GM10248 (cell line): ENCODE measurements at places on chromosomes 6 and 20.
A peak's percentile ranks its signal among the peaks of the same experiment; 100 is the strongest.

DNA sequence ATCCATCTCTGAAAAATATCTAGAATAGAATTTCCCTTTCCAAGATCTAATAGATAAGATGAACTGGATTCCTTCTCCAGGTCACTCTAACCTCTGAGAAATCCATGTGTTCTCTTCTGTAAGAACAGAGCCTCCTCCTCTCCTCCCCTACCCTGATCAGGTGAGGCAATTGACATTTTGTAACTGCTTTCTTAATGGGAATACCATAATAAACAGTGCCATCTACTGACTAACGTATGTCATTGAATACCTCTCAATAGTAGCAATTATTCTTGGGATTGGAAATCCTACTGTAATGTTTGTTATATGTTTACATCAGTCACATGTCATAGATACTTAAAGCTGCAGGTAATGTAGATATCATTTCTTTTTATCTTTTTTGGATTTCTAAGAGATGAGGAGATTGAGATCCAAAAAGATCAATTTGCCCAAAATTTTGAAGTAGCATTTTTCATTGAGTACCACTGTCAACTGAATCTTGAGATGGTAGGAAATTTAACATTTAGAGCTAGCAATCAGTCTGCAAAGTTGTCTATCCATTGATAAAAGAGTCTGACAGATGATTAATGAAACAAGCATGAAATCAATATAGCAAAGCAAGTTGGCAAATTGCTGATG, 365.8 kb upstream of the HSF2 start:
- DNase-seq: peak; percentile 15

GRCh38 chr6:157216570-157216969, 106.7 kb downstream of the TMEM242 start:
- DNase-seq: no peak

DNA sequence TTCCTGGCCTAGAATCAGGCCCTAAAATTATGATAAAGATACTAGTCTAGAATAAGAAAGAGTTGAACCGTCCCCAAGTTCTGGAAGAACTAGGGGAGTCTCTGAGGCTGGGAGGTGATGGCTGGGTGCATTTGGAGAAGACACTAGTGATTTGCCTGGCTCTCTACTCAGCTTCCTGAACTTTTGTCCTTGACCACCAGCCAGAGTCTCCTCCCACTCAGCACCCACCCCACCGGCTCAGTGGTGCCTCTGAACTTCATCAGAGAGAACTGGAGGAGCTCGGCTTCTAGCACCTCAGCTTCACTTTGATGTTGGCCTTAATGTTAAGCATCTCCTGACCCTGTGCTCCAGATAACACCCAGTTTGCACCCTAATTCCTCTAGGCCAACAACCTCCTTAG, 73.0 kb downstream of the PERP start:
- DNase-seq: no peak

DNA sequence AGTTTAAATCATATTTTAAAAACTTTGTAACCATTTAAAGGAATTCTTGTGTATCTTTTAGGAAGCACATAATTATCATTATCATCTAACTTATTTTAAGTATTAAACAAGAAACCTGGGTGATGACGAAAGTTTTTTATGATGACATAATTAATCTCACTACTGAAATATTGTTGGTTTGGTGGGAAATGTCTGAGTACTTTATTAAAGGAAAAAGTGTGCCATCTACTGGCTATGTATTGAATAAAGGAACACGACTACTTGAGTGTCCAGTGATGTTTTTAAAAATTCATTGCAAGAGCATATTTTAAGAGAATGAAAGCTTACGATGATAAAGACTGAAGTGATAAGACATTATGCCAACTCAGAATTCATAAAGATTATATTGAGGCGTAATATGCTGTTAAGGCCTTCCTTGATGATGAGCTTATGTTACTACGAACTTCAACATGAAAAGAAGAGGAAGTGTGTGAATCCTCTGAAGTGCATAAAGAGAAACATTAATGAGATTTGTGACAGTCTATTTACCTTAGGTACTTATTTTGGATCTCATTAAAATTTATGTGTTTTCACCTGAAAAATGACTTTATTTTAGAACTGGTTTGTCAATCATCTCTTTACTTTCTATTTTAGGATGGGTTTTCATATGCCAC, 12.0 kb upstream of the TRMT11 start:
- peak; percentile 46 for DNase-seq

DNA sequence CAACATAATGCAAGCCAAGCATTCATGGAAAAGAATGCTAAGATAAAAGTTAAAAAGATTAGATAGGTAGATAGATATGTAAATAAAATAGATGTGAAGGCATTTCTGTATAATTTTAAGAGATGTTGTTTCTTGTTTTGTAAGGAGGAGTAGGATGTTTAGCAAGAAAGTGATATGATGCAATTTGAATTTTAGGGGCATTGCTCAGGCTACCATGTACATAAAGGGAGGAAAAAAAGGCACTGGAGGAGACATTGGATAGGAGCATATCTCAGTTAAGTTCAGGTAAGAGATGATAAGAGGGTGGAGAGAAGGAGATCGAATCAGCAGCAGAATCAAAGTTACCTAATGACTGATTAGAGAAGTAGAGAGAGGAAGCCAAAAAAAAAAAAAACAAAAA, 194.7 kb downstream of the TENT5A start:
- DNase-seq: no peak

DNA sequence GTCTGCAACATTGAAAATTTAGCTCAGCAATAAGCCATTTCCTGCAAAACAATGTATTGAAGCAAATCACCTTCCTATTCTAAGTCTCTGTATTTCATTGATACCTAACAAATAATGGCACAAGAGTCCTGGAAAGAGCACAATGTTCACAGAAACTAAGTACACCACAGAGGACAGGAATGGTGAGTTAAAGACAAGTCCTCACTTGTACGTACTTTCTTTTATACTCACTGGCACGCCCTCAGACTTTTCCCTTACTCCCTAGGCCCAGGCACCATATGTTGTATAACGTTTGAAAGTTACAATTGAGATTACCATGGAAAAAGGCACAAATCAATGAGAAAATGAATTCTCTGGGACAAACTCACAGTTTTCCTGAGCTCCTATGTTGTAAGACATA, 683.0 kb upstream of the MANEA start:
- no peak for DNase-seq

DNA sequence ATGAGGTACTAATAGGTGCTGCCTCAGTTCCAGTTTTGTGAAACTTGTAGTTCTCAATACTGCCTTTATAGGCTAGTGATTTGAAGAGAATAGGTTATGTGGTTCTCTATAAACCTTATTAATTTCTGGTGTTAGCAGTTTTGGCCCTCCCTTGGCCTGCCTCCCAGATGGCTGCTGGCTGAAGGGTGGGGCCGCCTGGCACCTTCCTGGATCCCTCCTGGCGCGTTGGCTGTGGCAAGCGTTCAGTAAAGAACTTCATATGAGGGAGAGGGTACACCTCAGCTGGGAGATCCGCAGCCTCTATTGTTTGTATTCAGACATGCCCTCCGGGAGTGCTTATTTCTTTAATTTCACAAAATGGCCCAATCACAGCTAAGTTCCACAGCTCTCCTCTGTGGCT, 51.9 kb downstream of the FAM120B start:
- no peak for DNase-seq

DNA sequence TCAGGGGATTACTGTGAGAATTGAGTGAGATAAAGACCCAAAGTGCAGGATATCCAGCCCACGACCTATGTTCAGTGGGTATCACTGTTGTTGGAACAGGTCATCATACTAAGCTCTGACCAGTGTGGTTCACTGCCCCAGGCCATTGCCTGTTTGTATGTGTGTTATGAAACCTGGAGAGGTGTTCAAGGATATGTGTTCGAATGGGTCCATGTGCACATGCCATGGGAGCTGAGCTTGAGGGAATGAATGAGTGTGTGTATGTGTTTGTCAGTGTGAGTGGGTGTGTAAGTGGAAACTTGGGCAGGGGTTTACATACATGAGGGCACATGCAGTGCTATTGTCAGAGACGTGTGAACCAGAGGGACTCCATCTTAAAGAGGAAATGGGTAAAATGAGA, 17.7 kb upstream of the AHCY start:
- no peak for DNase-seq

- DNase-seq: no peak
Observed at GRCh38 chr6:16727996-16728395, 33.3 kb downstream of the ATXN1 start.

DNA sequence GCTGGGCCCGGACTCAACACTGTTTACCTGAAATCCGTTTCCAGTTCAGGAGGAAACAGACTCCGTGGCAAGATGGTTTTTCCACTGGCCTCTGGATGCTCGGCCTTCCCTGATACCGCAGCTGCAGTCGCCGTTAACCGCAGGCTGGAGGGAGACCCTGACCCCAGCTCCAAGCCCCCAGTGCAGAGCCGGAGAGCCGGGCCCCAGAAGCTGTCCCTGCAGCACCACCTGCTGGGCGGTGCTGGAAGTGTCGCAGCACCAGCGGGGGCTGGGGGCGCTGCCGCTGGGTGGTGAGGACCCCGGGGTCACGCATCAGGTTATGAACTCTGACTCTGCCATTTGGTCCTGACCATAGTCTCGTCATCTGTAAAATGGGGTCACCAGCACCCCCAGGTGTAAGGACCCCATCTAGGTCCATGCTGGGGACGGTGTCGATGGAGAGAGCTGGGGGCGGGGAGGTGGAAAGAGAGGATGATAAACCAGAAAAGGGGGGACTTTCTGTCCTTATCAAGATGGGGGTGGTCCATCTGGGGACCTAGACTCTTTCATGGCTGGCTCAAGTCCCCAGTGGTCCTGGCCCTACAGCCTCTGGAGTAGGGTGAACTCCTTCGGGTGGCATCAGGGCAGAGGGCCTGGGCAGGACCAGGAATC, 20.8 kb upstream of the CHRNA4 start:
- peak; percentile 77 for DNase-seq

DNA sequence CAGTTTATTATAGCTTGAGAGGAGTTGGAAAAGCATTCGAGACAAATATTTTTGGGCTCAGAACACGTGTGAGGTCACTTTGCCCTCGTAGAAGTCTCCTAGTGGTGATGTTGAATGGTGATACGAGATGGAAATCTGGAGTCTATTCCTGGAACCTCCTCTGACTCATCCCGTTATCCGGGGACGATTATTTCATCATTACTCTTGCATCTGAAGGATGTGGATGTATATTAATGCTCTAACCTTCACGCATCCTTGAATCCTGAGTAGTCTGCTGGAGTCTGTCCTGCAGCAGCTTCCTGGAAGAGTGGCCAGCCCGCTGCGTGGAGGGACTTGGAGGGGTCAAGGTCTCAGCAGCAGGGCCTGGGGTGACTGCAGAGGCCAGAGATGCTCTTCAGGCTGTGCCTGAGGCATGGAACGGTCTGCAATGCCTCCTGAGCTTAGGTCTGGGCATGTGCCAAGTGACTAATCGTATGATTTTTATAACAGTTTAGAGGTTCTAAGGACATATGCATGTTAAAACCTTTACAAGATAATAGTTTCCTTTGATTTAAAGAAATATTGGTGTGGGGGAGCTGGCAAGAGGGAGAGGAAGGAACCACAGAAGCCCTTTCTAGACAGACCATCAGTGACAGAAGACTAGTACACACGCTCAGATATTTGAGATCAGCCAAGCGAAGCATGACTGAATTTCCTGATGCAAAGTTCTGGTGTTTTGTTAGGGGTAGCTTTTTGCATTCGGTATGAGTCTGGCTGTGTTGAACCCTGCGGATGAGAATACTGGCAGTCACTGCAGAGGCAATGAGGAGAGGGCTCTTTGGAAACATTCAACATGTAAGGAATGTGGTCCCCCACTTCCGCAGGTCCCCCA, 400.2 kb downstream of the QKI start:
- DNase-seq: no peak

DNA sequence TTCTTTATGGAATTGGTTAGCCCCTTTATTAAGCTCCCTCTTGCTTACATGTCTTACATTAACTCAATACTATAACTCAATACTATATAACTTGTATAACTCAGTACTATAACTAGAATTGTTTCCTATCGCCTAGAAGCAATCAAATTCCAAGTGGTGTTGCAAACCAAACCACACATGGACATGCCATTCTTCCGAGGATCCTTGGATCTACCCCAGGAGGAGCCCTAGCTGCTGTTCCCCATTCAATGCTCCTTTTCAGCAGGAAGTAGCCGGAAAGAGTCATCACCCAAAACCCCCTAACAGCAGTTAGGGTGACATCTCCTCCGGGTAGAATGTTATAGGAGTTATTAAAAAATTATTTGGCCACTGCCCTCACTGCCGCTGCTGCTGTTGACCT, 40.5 kb downstream of the PLN start:
- no peak for DNase-seq

DNA sequence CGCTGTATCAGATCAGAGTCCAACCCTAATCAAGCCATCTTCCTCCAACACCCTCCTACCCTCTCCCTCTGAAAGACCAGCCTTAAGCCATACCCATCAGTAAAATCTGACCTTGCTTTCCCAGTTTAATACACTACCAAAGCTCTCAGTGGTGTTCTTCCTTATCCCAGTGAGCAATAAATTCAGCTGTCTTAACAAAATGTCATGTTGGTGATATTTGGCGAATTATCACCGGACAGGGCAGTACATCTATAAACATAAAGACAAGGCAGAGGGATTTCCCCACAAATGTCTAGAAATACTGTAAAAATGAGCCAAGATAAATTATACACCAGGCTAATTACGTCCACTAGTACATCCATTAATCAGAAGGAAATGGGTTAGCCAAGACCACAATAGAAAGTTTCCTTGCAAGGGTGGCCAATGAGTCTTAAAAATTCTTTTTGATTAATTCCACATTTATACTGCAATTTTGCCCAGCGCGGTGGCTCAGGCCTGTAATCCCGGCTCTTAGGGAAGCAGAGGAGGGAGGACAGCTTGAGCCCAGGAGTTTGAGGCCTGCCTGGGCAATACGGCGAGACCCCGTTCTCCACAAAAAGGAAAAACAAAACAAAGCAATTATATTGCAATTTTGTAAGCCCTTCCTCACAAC, 905 bp downstream of the RARS2 start:
- no peak for DNase-seq

- no peak for DNase-seq
Observed at GRCh38 chr6:70738028-70738427, 70.3 kb downstream of the SMAP1 start.

DNA sequence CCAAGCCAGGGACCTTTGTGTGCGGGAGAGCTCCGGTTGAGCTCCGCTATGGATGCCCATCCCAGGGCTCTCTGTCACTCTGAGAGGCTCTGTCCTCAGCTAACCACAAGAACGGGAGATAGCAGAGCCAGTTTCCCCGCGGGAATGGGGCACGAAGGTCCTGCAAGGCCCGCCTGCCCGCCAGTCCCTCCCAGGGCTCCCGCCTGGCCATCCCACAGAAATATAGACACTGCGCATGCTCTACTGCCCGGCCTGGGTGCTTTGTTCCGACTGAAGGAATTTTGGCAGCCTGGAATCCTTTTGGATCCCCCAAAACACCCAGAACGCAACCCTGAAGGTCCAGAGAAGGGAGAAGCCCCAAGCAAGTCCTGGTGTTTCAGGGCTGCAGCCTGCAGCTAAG, 8.6 kb upstream of the DEFB110 start:
- DNase-seq: no peak

- no peak for DNase-seq
Observed at GRCh38 chr6:27290065-27290849, 21.8 kb downstream of the POM121L2 start.

GRCh38 chr20:17403461-17403860, 127.7 kb downstream of the BFSP1 start:
- no peak for DNase-seq
